ENCODE measurements at places on chromosomes 12 and 14. TPM values are rescaled to one million over a fixed set of nuclear protein-coding genes. Genes with fewer than 3 reads are reported as not detected.

The MAPKAPK5 gene
- total RNA-seq: 43.6 TPM

The SIX6 gene
- not detected for total RNA-seq

DNA sequence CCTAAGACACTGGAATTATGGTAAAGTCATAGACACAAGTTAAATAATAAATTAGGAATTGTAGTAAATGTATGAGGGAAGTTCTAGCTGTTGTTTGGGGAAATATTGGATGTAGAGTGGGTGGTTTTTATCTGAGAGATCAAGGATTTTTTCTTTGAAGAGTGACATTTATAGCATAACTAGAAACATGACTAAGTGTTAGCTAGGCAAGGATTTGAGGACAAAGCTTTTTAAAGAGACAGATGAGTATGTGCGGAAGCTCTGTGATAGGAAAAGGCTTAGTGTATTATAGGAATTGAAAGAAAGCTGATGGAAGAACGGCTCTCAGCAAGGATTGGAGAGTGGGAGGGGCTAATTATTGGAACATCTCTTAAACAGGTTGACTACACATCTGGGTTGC is 24.5 kb downstream of the PDZRN4 start:
- DNase-seq: no peak
- no peak overlapping the region for H3K4me3 ChIP-seq
- H3K4me1 ChIP-seq: no peaks in the 10 kb centered on the region
- no peaks in the 10 kb centered on the region for H3K27me3 ChIP-seq
- H3K27ac ChIP-seq: no peak overlapping the region
- H3K36me3 ChIP-seq: no peaks in the 10 kb centered on the region

- DNase-seq: no peak
- no peak overlapping the region for H3K27ac ChIP-seq
- H3K27me3 ChIP-seq: no peaks in the 10 kb centered on the region
- H3K4me3 ChIP-seq: no peak overlapping the region
Measured at GRCh38 chr12:67928621-67929383, 60.4 kb upstream of the IFNG-AS1 start.

DNA sequence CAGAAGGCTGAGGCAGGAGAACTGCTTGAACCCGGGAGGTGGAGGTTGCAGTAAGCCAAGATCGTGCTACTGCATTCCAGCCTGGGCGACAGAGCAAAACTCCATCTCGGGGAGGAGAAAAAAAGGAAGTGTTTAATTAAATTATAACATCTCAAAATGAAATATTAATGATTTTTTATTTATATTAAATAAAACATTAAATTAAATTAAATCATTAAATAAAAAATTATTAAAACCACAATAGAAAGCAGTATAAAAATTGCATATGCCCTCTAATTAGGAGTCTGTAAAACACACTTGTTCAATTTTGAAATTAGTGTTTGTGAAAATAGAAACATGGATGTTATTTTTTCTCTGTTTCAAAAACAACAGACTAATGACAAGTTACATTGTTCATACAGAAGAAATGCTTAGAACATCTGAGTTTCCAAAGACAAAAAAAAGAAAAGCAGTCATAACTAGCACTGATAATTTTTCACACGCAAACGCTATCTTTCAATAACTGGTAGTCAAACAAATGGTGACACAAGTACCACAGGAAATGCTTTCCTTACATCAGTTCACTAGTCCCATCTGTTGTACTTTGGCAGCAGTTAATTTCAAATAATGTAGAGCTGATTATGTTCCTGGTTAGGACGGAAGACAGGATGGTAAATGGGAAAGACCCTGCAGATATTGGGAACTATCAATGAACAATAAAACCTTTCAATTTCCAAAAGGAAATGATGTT is 54.9 kb downstream of the HECTD4 start:
- H3K27ac ChIP-seq: no peak overlapping the region
- H3K4me1 ChIP-seq: peaks cover 18% of the 10 kb centered on the region
- no peak overlapping the region for H3K4me3 ChIP-seq
- no peak for DNase-seq
- no peaks in the 10 kb centered on the region for H3K27me3 ChIP-seq
- H3K36me3 ChIP-seq: no peaks in the 10 kb centered on the region

GRCh38 chr12:131933387-131933786 is 4.3 kb downstream of the PUS1 start:
- peaks cover 43% of the 10 kb centered on the region for H3K36me3 ChIP-seq
- H3K27me3 ChIP-seq: no peaks in the 10 kb centered on the region
- H3K27ac ChIP-seq: peak overlapping the region; percentile 13
- no peak overlapping the region for H3K4me3 ChIP-seq

All from activated naive CD4-positive, alpha-beta T cell treated with anti-CD3 and anti-CD28 coated beads for 36 hours (primary cell).